H7 (cell line): ENCODE measurements at places on chromosomes 12 and 14. TPM values are rescaled to one million over a fixed set of nuclear protein-coding genes. Genes with fewer than 3 reads are reported as not detected.
A peak's percentile ranks its signal among the peaks of the same experiment; 100 is the strongest.

PDE3A gene
- 0.22 and 0.24 TPM in 2 replicates for total RNA-seq

SLC10A1 gene
- total RNA-seq, result not detected in 2 replicates

KRT6B gene
- total RNA-seq, result not detected in 2 replicates

- DNase-seq, result no peak
Measured at GRCh38 chr14:101151927-101152305, 248.4 kb upstream of the RTL1 start.

DNA sequence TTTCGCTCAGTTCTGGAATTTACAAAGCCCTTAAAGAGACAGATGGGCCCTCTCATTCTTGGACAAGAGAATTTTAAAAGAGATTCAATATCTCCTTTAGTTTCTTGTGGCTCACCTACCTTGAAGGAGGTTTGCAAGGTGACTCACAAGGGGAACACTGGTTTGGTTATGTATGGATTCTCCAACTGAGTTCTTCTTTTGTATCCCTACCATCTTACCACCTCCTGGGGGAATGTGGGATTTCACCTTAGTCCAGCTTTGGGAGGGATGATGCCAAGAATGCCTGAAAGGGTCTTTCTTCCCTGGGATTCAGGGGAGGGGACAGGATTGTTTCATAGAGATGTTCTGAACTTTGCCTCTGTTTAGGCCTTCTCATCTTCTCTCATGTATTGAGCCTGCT is 3.7 kb downstream of the PPP4R4 start:
- peak; percentile 53 for DNase-seq

- peak; percentile 22 for DNase-seq
Measured at GRCh38 chr14:75884198-75884611, 97.6 kb downstream of the TGFB3 start.

- DNase-seq, result no peak
Measured at GRCh38 chr12:10341892-10342509, 34.3 kb downstream of the KLRD1 start.

DNA sequence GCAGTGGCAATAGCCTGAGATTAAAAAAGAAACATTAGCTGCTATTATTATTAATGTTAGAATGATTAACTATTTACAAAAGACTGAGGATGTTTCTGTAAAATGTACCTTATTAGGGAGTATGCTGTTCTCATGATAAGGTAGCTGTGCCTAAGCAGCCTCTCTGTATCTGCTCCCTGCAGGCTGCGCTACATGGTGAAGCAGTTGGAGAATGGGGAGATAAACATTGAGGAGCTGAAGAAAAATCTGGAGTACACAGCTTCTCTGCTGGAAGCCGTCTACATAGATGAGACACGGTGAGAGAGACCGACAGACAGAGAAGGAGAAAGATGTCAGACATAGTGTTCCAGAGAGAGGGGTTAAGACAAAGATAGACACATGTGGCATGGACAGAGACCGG is 17.4 kb downstream of the PDE1B start:
- DNase-seq, result no peak

- peak; percentile 30 for DNase-seq
Measured at GRCh38 chr14:103738701-103739451, 23.3 kb downstream of the ZFYVE21 start.

GRCh38 chr14:34300882-34301734 is 160.9 kb downstream of the SPTSSA start:
- DNase-seq, result peak; percentile 74

GRCh38 chr12:123520567-123521474 is 12.7 kb downstream of the RILPL1 start:
- no peak for DNase-seq

DNA sequence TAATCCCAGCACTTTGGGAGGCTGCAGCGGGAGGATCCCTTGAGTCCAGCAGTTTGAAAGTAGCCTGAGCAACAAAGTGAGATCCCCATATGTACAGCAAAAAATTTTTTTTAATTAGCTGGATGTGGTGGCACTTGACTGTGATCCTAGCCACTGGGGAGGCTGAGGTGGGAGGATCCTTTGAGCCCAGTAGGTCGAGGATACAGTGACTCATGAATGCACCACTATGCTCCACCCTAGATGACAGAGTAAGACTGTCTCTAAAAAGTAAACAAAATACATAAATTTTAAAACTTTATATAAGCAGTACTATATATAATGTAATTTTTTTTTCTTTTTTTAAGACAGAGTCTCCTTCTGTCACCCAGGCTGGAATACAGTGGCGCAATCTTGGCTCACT is 115.4 kb downstream of the ESR2 start:
- no peak for DNase-seq

DNA sequence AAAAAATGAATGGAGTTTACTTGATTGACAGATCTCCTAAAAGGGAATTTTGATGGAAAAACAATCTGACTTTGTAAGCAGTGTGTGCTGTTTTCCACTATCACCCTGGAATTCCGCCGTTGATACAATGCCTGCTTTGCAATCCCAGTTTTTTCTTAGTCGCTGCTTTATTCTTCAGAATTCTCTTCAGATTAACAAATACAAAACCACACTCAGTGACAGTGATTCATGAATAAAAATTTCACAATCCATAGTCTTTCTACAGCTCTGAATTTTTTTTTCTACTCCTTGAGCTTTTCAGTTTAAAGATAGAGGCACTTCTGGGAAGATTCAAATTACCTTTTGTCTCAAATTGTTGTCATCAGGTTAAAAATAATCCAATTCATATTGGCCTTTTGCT is 44.6 kb upstream of the KITLG start:
- DNase-seq, result no peak

DNA sequence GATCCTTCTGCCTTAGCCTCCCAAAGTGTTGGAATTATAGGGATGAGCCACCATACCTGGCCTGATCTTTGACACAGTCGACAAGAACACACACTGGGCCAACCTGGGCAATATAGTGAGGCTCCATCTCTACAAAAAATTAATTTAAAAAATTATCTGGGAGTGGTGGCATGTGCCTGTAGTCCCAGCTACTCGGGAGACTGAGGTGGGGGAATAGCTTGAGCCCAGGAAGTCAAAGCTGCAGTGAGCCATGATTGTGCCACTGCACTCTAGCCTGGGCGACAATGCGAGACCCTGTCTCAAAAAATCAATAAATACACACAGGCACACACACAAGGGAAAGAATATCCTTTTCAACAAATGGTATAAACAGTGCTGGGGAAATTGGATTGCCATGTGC is 6.1 kb upstream of the OS9 start:
- DNase-seq, result no peak

GRCh38 chr14:61891810-61892209 is 129.6 kb downstream of the SNAPC1 start:
- no peak for DNase-seq

DNA sequence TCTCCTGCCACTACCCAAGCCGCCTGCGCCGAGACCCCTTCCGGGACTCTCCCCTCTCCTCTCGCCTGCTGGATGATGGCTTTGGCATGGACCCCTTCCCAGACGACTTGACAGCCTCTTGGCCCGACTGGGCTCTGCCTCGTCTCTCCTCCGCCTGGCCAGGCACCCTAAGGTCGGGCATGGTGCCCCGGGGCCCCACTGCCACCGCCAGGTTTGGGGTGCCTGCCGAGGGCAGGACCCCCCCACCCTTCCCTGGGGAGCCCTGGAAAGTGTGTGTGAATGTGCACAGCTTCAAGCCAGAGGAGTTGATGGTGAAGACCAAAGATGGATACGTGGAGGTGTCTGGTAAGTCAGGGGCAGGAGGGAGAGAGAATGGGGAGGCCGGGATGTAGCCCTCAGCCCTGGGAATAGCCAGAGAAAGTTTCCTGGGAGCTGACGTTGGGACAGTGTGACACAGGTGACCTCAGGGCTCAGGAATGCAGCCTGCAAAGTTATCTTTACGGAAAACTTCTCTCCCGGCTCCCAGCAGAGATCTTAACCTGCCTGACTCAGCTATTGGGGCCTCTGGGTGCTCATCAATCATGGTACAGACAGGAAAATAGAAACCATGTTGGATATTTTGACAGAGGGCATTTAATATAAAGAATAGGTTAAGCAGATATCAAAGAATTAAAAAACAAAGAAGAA is 747 bp downstream of the HSPB8 start:
- DNase-seq, result peak; percentile 78

DNA sequence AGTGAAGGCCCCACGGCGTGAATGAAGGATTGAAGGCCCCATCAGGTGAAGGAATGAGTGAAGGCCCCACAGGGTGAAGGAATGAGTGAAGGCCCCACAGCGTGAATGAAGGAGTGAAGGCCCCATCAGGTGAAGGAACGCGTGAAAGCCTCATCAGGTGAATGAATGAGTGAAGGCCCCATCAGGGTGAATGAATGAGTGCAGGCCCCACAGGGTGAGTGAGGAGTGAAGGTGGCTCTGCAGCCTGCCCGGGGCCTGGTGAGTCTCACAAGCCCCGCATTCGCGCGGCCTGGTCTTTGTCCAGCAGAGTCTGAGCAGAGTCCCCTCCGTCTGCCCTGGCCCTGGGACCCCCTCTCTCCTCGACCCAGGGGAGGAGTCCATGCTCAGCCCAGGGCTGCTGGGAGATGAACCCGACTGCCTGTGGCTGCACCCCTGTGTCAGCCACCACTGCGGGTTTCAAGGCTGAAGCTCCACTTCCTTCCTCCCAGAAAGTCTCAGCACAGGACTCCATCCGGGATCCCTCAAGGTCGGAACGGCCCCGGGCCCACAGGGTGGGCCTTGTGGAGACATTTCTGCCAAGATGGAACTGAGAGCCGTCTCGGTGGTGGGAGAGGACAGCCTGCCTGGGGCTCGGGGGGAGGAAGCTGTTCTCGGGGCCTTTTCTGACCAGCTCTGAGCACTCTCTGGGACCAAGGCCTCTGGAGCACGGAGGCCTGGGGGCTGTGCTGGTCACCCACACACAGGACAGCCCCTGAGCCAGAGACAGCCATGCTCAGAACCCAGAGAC is 37.4 kb upstream of the TMEM179 start:
- DNase-seq, result peak; percentile 52

- DNase-seq, result no peak
Measured at GRCh38 chr12:50085615-50086072, 502 bp downstream of the SMARCD1 start.
